Right cardiac atrium (tissue), 5 donors: ENCODE measurements at places on chromosomes 3 and 15.
A peak's percentile ranks its signal among the peaks of the same experiment; 100 is the strongest.

DNA sequence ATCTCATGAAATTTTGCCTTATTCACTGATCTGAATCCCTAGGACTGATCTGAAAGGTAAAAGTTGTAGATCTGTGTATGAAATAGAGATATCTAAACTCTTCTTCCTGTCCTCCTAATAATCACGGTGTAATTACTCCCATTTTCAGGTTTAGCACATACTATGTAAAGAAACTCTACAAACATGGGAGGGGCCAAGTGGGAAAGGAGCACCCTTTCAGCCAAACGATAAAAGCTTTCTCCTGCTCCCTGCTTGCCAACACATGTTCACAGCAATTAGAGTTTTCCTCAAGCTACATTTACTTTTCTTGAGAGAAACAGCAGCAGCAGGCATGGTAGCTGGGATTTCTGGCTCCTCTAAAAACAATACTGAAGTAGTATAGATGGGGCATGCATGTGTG lies 71.6 kb downstream of the CHAC1 start:
- no peak for DNase-seq

DNA sequence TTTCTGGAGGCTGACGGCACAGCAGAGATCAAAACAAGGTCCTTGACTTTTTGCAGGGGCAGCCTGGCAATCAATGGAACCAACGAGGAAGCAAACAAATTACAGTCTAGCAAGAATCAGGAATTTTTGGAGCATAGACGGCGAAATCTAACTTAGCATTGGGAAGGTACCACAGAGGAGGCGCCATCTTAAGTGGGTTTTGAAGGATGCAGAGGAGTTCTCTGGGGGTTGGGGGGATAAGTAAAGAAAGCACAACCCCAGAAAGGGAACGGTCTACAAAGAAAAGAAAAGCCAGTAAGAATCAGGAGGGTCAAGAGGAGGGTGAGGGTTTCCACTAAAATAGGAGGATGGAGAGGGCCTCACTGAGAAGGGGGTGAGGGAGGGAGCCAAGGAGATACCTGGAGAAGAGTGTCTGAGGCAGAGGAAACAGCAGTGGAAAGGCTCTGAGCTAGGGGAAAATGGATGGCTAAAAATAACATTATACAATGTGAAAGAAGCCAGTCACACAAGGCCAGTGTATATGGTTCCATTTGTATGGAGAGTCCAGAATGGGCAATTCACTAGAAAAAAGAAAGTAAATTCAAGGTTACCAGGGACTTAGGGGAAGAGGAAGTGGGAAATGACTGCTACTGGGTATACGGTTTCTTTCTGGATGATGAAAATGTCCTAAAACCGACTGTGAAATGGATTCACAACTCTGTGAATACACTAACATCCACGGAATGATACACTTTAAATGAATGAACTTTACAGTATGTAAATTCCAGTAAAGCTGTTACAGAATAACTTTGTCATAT lies 25.2 kb upstream of the IQSEC1 start:
- DNase-seq = no peak

GRCh38 chr3:114903213-114903612 lies 243.9 kb downstream of the ZBTB20 start:
- no peak for DNase-seq

DNA sequence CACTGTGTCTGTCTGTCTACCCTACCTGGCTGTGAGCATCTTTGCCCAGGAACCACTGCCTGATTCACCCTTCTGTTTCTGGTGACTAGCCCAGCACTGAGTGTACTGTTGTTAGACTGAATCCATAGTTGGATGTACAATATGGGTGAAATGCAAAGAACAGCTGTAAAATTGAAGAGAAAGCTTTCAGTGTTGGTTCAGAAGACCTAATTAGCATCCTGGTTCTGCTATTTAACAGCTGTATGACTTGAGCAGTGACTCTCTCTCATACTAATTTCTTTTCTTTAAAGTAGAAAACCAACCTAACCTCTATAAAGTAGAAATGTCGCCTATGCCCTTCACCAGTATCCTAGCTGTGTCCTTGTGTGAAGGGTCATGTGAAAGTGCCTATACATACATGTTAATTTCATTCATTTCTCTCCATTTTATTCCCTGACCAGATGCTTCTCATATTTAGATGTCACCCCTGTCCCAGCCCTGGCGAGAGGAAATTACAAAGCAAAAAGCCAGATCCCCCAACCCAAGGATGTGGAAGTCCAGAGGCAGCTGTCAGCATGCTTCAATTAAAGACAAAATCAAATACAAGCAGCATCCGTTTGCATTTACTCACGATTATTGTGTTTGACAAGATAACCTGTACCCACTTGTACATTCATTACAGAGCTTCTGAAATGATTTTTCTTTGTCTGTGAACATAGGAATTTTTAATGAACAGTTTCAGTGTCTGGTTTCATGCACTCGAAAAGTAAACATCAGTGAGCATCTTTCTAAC lies 305.7 kb upstream of the ICE2 start:
- DNase-seq = no peak

- no peak for DNase-seq
Observed at GRCh38 chr15:98841419-98841970, 166.1 kb downstream of the PGPEP1L start.

DNA sequence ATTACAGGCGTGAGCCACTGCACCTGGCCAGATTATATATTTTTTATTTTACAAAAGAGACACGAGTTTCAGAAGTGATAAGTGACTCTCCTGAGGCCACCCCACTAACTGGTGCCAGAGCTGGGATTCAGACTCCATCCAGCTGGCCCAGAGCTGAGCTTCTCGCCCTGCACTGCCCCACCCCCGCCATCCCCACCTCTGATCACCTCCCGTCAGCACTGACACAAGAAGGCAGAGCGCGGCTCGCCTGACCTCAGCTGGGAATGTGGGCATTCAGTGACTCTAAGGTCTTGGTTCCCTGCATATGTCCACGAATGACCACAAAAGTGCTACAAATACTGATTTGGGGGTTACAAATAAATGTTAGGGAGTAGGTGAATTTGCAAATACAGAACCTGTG lies 56.1 kb upstream of the GALNT15 start:
- DNase-seq = no peak

- peak; percentile 40 for DNase-seq
Observed at GRCh38 chr3:187616307-187616972, 53.8 kb downstream of the SST start.

- no peak for DNase-seq
Observed at GRCh38 chr3:172159376-172159775, 120.0 kb downstream of the FNDC3B start.

GRCh38 chr15:34325368-34325767 lies 12.2 kb downstream of the SLC12A6 start:
- DNase-seq = no peak

- no peak for DNase-seq
Observed at GRCh38 chr15:88986949-88987590, 73.9 kb upstream of the MFGE8 start.

GRCh38 chr3:34483311-34483887 lies 685.0 kb downstream of the PDCD6IP start:
- no peak for DNase-seq

GRCh38 chr3:174232658-174233429 lies 626.3 kb upstream of the NAALADL2 start:
- DNase-seq = no peak

- DNase-seq = no peak
Observed at GRCh38 chr3:105233010-105233409, 133.7 kb upstream of the ALCAM start.

DNA sequence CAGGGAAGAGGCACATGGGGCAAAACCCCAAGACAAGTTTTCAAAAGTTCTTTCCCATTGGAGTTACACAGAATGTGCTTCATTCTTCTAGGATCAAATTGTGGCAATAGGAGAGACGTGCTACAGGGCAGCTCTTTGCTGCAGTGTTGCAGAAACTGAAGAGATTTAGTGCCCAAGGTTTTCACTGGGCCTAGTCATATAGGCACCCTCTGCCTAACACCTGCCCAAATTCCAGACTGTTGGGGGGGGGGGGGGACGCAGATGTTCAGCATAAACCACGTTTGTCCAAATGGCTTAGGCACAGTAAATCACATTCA lies 346.8 kb upstream of the ZNF717 start:
- DNase-seq = no peak

DNA sequence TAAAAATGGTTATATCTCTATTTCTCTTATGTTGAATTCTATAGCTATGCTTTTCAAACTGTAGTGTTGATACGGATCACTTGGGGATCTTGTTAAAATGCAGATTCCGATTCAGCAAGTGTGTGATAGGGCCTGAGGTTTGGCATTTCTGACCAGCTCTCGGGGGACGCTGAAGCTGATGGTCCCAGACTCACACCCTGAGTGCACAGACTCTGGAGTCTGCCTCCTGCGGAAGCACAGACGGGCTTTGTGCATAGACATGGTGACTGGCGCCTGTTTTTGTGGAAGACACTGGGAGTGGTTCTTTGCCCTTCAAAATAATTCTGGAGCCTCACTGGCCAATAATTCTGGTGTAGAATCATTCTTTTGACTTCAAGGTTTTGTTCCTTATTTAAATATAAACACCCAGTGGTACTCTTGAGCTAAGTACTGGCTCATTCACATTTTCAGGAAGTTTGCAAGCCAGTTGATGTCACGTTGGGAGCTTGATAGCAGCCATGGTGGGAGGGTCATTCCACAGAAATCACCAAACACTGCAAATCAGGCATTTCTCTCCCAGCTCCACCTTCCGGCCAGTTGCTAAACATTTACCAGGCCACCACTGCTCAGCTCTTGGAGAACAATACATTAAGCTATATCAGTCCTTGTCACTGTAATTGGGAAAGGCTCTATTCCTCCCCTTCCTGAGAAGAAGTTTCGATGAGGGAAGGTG lies 19.2 kb downstream of the CLDN11 start:
- DNase-seq = no peak

- DNase-seq = no peak
Observed at GRCh38 chr3:194906229-194906629, 220.5 kb downstream of the FAM43A start.

- no peak for DNase-seq
Observed at GRCh38 chr3:141384157-141384556, 15.9 kb downstream of the ZBTB38 start.

GRCh38 chr3:184371570-184372018 lies 6.4 kb downstream of the THPO start:
- peak; percentile 83 for DNase-seq

- no peak for DNase-seq
Observed at GRCh38 chr3:120982608-120983320, 74.8 kb downstream of the STXBP5L start.

DNA sequence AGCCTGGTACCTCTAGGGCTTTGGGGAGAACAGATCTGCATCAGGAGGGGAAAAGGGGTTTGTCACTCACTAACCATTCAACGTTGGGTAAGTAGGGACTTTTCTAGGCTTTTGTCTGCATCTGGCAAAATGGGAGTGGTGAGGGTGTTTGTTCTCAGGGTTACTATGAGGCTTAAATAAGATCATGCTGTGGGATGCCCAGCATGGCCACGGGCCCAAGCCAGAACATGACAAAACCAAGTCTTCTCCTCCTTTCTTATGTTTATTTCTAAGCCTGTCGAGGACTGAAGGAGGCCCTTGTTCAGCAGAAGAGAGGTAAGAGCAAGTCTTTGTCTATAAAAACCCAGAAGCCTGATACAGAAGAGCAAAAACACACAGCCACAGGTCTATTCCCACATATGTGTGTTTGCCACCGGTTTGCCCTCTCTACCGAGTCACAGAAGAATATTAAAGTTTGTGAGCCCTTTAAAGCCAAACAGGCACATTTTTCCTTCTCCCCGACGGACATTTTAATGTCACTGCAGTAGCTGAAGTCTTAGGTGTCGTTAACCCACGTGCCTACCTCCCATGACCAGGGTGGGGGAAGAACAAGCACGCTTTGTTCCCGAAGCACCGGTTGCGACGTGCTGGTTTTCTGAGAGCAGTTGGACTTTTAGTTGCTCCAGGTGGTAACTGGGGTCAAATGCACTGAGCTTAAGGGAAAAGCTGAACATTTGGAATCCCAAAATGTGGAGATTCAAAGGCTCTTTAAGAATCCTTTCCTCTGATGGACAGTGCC lies 72.1 kb downstream of the NOX5 start:
- no peak for DNase-seq

GRCh38 chr3:169153656-169154055 lies 509.9 kb downstream of the MECOM start:
- no peak for DNase-seq

GRCh38 chr3:198080521-198081384 lies 120.7 kb downstream of the LMLN start:
- peak; percentile 86 for DNase-seq

GRCh38 chr3:179608931-179609720 lies 4.5 kb downstream of the NDUFB5 start:
- DNase-seq = no peak

- no peak for DNase-seq
Observed at GRCh38 chr3:8764528-8764927, 4.9 kb downstream of the OXTR start.
